Glomerular endothelial cell (primary cell): ENCODE measurements at places on chromosomes 16 and 17. TPM values are rescaled to one million over a fixed set of nuclear protein-coding genes. Genes with fewer than 3 reads are reported as not detected.

DNA sequence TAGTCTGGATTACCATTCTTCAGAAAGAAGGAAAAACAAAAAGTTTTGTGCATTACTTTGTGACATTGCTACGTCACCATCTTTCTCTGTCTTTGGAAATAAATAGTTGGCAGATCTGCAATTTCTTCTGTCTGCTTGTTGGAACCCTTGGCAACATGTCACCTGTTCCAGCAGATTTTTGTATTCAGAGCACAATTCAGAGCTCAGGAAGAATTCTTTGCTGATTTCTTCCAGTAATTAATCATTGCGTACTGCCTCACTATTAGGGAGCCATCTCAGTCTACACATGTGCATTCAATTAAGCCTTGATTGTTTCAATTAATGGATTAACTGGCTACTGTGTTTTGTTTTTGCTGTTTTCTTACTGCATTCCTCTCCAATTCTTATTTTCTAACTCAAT, 467.2 kb downstream of the CDH8 start:
- DNase-seq, result no peak

DNA sequence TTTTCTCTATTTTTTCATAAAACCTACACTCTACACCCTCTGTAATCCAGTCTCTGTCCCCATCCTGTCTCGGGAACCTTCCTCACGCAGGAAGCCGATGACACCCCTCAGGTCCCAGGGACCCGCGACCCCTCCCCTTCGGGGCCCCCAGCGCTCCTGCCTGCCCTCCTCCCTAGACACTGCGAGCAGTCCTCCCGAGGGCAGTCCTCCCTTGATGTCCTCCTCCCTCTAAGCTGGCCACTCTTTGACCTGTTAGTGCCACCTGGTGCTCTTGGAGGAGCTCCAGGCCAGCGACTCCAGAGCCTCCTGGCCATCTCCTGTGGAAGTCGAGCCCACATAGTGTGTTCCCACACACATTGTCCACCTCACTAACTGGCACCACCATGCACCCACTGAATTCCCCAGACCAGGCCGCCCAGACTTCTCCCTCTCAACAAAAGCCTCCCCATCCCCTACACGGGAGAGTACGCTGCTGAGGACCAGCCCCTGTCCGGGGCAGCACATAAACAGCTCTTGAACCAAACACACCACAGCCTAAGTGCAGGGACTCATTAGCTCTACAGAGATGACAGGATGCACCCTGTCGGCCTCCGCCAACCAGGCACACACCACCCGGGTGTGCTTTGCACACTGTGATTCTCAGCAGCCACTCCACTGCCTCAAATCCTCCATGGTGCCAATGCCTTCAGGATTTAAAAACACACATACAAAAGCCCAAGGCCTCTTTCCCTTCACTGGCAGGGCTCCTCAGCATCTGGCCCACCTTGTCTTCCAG, 9.3 kb downstream of the OSBPL7 start:
- DNase-seq, result no peak

DHRS7C gene
- not detected in 2 replicates for total RNA-seq

- DNase-seq, result no peak
These were observed 34.4 kb downstream of the PIPOX start for GRCh38 chr17:29077320-29077719.

GRCh38 chr16:11240636-11241473, 15.1 kb downstream of the SOCS1 start:
- no peak for DNase-seq

DNA sequence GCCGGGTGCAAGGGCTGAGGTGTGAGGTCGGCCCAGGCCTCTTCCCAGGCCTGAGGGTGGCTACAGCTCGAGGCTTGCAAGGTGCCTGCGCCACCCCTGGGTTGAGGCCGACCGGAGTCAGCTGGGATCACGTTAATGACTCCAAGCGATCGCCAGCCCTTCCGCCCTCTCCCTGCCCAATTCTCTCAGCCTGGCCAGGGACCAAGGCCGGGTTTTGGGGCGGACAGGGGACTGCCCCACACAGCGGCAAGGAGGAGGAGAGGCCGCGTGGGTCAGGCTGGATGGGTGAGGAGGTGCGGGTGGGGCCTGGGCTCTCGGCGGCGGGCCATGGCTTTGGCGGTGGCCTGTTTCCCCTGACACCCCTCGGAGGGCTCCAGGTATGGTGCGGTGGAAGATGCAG, 3.2 kb upstream of the WDR24 start:
- DNase-seq, result no peak

RPL26 gene
- total RNA-seq, result 2,562 and 3,740 TPM in 2 replicates

GRCh38 chr16:70254180-70254964, 2.6 kb upstream of the EXOSC6 start:
- no peak for DNase-seq

ZNF597 gene
- total RNA-seq, result 1.7 and 2.1 TPM in 2 replicates

DNA sequence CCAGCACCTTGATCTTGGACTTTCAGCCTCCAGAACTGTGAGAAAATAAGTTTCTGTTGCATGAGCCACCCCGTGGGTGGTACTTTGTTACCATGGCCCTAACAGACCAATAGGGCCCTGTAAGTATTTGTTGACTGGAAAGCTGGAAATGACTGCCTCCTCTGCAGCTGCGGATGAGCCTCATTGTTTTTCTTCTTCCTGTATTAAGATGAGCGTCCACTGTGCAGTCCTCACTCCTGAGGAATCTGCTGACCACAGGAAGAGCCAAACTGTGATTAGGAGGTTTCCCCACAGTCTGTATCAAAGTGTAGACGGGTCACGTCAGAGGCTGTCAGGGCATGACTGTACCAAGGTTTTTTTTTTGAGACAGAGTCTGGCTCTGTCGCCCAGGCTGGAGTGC, 12.2 kb upstream of the AKTIP start:
- DNase-seq, result peak; percentile 95

DNA sequence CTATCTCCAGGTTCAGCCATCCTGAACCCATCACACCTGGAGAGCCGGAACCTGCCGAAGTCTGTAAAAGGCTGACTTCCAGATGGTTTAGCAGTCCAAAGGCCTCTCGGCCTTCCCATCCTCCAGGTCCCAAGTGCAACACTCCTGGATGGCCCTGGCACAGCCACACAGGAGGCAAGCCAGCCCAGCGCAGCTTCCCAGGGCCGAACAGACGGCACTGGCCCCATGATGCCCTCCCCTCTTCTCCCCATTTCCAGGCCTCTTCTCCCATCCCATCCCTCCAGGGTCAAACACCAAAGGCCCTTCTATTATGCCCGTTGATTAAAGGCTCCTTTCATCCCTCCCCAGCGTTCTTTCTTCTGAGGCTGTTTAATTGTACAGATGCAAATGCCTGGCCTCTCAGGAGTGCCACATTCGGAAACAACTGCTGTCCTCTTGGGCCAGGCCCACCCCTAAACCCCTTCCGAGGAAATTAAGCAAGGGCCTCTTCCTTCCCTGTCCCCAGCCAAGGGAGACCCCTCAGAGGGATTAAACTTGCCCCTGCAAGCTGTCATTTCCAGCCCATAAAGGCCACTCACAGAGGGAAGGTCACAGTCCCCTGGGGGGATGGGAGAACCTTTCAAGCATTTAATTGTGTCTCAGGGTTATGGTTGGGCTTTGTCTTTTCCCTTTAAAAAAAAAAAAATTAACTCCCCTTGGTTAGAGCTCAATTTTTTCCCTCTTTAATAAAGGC, 30.8 kb downstream of the AXIN2 start:
- no peak for DNase-seq

DNA sequence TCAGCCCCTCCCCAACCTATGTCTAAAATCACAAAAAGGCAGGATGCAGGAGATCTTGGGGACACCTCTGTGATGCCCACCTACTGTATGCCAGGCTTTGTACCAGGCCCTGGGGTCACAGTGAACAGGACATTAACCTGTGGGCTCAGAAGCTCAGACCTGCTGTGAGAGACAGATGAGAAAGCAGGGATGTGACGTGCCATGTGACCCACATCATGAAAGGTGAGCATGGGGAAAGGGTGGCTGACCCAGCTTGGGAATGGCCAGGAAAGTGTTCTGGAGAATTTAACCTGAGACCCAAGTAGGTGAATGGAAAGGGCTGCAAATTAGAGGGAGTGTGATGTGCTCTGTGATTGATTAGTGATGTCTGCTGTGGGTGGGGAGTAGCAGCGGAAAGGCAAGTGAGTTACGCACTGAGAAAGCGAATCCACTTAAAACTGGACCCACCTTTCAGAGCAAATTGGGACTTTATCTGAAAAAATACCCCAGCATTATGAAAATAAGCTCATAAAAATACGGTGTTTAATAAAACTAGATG, 132.2 kb downstream of the IRF8 start:
- no peak for DNase-seq

SYT17 gene
- total RNA-seq, result 3.6 and 5.8 TPM in 2 replicates

RASD1 gene
- total RNA-seq, result 2.9 and 5.2 TPM in 2 replicates

GRCh38 chr17:60473788-60474187, 51.5 kb downstream of the CHCT1 start:
- DNase-seq, result no peak

- DNase-seq, result no peak
These were observed 114.6 kb upstream of the NOG start for GRCh38 chr17:56478836-56479447.

DNA sequence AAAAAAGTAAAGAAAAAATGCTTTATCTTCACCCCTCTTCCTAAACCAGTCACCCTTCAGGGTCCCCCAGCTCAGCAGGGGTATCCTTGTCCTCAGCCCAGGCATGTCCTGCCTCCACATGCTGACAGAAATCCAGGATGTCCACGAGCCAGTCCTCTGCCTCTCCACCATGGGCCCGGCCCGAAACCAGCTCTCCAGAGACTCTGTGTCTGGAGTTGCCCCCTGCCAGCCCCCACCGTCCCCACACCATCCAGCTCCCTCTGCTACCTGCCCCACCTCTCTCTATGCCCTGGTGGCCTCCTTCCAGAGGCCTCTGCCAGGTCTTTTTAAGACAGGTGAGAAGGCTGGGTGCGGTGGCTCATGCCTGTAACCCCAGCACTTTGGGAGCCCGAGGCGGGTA, 66.4 kb upstream of the PLCG2 start:
- no peak for DNase-seq

DNA sequence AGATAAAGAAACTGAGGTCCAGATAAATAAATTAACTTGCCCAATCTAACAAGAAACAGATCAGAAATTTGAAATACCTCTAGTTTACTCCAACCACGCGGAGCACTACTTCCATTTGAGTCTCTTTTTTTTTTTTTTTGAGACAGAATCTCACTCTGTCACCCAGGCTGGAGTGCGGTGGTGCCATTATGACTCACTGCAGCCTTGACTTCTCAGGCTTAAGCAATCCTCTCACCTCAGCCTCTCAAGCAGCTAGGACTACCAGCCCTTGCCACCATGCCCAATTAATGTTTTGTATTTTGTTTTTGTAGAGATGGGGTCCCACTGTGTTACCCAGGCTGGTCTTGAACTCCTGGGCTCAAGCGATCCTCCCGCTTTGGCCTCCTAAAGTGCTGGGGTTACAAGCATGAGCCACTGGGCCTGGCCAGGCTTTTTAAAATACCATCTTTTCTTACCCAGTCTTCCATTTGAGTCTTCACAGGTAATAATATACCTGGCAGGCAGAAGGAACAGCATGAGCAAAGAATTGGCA, 3.3 kb upstream of the NACA2 start:
- no peak for DNase-seq

- no peak for DNase-seq
These were observed 1.3 kb upstream of the PSMB3 start for GRCh38 chr17:38751144-38751807.

- DNase-seq, result no peak
These were observed 170.3 kb downstream of the COPRS start for GRCh38 chr17:31688701-31689100.

ZNF286A gene
- 24.8 and 43.6 TPM in 2 replicates for total RNA-seq

GRCh38 chr17:82447876-82448275, 2.7 kb downstream of the CYBC1 start:
- DNase-seq, result no peak

AGRP gene
- not detected in 2 replicates for total RNA-seq

DNA sequence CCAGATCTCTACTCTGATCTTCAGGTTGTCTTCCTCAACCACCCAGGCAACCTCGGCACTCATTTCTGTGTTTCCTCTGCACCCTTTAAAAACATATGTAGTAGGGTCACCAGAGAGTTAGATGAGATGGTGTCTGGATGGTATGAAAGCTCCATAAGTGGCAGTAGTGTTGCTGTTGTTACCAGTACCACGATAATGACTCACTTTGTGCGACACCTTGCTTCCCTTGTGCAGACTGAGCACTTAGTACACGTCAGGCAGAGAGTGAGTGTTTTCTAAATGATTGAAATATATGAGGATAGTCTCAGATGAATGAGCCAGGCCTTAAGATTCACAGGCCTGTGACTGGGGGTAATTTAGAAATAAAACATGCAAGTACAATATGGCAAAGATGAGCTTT, 188.7 kb downstream of the MAF start:
- no peak for DNase-seq

RPH3AL gene
- 16.1 and 18.7 TPM in 2 replicates for total RNA-seq

GAS2L2 gene
- not detected in 2 replicates for total RNA-seq

NXPH3 gene
- 0.63 and 3.9 TPM in 2 replicates for total RNA-seq

DNA sequence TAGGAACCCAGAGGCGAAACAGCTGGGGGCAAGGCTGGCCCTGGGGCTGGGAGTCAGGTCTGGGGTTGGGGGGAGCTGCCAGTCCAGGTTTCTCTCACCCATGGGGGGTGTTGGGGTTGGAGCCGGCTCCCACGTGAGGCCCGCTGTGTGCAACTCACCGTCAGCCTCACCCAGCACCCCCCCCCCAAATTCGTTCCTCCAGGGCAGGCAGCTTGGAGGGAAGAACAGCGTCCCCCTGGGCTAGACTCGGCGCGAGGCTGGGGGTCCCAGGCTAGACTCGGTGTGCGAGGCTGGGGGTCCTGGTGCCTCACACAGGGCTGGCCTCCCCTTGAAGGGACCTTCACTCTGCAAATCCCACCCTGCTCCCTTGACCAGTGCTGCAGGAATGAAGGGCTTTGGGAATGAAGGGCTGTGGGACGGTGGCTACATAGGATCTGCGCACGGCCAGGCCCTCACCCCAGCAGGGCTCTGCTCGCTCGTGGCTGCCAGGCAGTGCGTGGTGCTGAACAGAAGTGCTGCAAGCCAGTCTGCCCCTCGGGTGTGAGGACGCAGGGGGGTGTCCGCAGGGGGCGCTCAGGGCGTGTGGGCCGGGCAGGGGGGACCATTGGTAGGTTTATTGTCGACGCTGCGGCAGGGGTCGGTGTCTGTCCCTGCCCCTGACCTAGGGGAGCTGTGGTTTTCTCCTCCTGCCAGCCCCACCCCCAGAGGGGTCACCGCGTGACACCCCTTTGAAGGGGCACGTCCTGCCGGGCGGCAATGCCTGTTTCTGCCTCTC, 74.7 kb downstream of the KLHDC4 start:
- DNase-seq, result no peak

DNA sequence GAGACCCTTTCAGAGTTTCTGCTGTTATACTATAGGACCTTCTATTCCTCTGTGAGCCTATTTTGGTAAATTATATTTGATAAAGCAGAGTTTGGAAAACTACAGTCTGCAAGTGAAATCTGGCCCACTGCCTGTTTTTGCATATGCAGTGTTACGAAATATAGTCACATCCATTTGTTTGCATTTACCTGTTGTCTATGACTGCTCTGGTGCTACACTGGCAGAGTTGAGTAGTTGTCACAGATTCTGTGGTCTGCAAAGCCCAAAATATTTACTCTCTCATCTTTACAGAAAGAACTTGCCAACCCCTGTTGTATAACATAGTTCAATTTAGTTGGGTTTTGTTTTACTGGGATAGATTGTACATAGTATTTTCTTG, 42.3 kb downstream of the TNRC6A start:
- no peak for DNase-seq

GRCh38 chr17:19384723-19385391, 2.1 kb downstream of the MFAP4 start:
- no peak for DNase-seq

- no peak for DNase-seq
These were observed 7.6 kb downstream of the HDAC5 start for GRCh38 chr17:44115585-44116415.
